ENCODE measurements at places on chromosomes 12 and 14. TPM values are rescaled to one million over a fixed set of nuclear protein-coding genes. Genes with fewer than 3 reads are reported as not detected.

Gene GPRC5A
- total RNA-seq: 314 TPM

Gene OTUB2
- total RNA-seq: 4.2 TPM

Gene FOXG1
- 0.08 TPM for total RNA-seq

Gene FAM90A1
- 0.14 TPM for total RNA-seq

Gene LMNTD1
- total RNA-seq: not detected

Gene TAC3
- not detected for total RNA-seq

Gene BBS10
- total RNA-seq: 5.8 TPM

Gene KCNH3
- total RNA-seq: 3.0 TPM

Gene EPYC
- total RNA-seq: not detected

Gene TBC1D30
- 2.5 TPM for total RNA-seq

Gene FSCB
- not detected for total RNA-seq

Gene XPOT
- total RNA-seq: 57.7 TPM

Gene ARG2
- total RNA-seq: 1.6 TPM

Gene VWF
- 0.14 TPM for total RNA-seq

Gene TNFRSF1A
- 331 TPM for total RNA-seq

Gene SCN8A
- total RNA-seq: 1.4 TPM

Gene NR1H4
- total RNA-seq: not detected

Gene KRT73
- not detected for total RNA-seq

Gene B4GALNT3
- total RNA-seq: 1.0 TPM

Gene SERPINA9
- 0.13 TPM for total RNA-seq

Gene VPS33A
- 21.2 TPM for total RNA-seq

Gene KRT6A
- 0.52 TPM for total RNA-seq

Gene KRT79
- 0.08 TPM for total RNA-seq

Gene WBP11
- total RNA-seq: 54.5 TPM

Gene BICDL1
- 4.3 TPM for total RNA-seq

Gene SYNDIG1L
- total RNA-seq: not detected

Gene KCNMB4
- 0.15 TPM for total RNA-seq

Gene MAP1LC3B2
- 1.2 TPM for total RNA-seq

Gene IL22
- total RNA-seq: not detected
